ENCODE measurements at places on chromosomes 6 and 20.

- no peak for DNase-seq
Observed at GRCh38 chr6:28977341-28978132, 27.6 kb downstream of the ZNF311 start.

DNA sequence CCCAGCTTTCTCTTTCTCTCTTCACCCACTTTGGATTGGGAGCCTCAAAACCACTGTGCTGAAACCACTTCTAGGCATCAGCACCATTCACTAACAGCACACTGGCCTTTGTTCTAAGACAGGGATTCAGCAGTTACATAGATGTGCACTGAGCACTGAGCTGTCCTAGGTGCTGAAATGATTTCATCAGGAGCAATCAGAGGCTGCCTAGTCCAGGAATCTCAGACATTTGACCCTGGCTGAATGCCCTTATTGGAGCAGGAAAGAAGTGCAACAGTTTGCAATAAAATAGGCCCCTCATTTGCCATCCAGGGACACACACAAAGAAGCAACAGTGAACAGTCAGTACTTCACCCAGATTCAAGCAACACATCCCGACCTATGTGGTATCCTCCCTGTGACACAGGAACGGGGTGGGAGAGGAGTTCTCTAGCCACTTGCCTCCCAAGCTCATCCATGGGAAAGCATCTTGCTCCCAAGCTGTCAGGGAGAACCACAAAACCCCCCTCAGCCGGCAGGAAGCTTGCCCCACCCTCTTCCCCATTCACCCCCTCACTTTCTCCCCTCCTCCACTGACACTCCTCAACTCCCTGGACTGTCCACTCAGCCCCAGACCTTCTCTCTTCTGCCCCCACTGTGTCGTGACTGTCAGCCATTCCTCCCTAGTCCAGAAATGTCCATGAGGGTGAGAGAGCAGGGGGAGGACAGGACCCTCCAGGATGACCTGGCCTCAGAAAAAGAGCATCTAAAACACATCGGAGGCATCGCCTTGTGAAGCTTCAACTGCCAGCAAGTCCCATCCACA is 304.4 kb downstream of the PREX1 start:
- no peak for DNase-seq

DNA sequence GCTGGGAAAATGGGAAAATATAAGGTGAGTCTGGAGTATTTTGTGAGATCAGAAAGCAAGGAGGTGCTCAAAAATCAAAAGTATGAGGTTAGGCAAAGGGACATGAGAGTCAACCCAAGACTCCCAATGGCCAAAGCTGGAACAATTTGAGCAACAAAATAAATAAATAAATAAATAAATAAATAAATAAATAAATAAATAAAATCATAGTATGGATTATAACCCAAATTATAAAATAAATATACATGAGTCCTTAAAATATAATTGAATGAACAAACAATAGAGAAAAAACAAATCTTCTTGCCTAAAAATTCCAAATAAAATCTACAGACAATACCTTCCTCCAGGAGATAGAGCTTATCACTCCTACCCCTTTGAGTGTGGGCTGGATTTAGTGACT is 69.5 kb downstream of the UBE3D start:
- no peak for DNase-seq

- DNase-seq: no peak
Observed at GRCh38 chr6:134902936-134903335, 47.0 kb downstream of the ALDH8A1 start.

DNA sequence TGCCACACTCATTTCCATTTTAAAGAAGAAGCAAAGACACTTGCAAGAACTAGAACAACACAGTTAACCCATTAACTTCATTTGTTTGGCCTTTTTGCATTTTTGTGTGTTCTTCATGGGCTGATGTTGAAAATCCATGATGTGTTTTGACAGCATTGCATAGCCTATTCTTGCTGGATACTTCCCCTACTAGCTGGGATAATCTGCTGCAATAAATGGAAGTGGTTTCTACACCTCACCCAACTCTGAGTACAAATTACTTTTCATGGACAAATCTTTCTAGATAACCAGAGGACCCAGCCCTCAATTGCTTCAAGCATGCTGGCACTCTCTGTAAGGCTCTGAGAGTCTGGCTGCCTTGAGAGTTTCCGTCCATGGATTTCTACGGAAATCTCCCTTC is 26.5 kb downstream of the CST9L start:
- no peak for DNase-seq

- DNase-seq: no peak
Observed at GRCh38 chr6:11025921-11026635, 18.0 kb downstream of the ELOVL2 start.

GRCh38 chr20:35610833-35611427 is 4.7 kb upstream of the SPAG4 start:
- no peak for DNase-seq

GRCh38 chr6:117270055-117270842 is 4.9 kb downstream of the VGLL2 start:
- no peak for DNase-seq

Measured in DMS153 (cell line).